Vein endothelial cell (primary cell): ENCODE measurements at places on chromosomes 16 and 17. TPM values are rescaled to one million over a fixed set of nuclear protein-coding genes. Genes with fewer than 3 reads are reported as not detected.

Gene KRT28
- total RNA-seq: not detected in 2 replicates

Gene TSC2
- 67.1 and 86.9 TPM in 2 replicates for total RNA-seq

Gene KRT36
- not detected in 2 replicates for total RNA-seq

Gene CPD
- total RNA-seq: 185 and 248 TPM in 2 replicates

Gene FBXO39
- total RNA-seq: 0.19 and 5.9 TPM in 2 replicates

Gene NEUROD2
- not detected in 2 replicates for total RNA-seq

Gene CDH13
- 167 and 235 TPM in 2 replicates for total RNA-seq

Gene TBC1D3
- not detected in 2 replicates for total RNA-seq

Gene HCRT
- total RNA-seq: not detected in 2 replicates

Gene TPSB2
- not detected in 2 replicates for total RNA-seq

Gene SPATA32
- not detected in 2 replicates for total RNA-seq

Gene PIGS
- total RNA-seq: 56.3 and 63.7 TPM in 2 replicates

Gene SHCBP1
- total RNA-seq: 10.1 and 23.8 TPM in 2 replicates

Gene CDRT15
- total RNA-seq: not detected in 2 replicates

Gene AANAT
- not detected in 2 replicates for total RNA-seq

Gene OTOA
- total RNA-seq: under 0.01 and 0.29 TPM in 2 replicates

Gene RNF157
- total RNA-seq: 0.29 and 0.65 TPM in 2 replicates

Gene COG1
- 25.5 and 27.8 TPM in 2 replicates for total RNA-seq

Gene MPO
- total RNA-seq: 0.10 TPM in 1 of 2 replicates, not detected in the other

Gene TMEM88
- 26.5 and 43.0 TPM in 2 replicates for total RNA-seq

Gene ACSM2A
- not detected in 2 replicates for total RNA-seq

Gene ALKBH5
- 92.5 and 97.7 TPM in 2 replicates for total RNA-seq

Gene RGS11
- total RNA-seq: 1.7 and 2.9 TPM in 2 replicates

Gene UNC13D
- 0.76 and 3.9 TPM in 2 replicates for total RNA-seq

Gene KRTAP1-4
- total RNA-seq: not detected in 2 replicates

Gene SOST
- not detected in 2 replicates for total RNA-seq

Gene NFATC2IP
- total RNA-seq: 32.7 and 36.5 TPM in 2 replicates

Gene ITGAX
- total RNA-seq: 0.65 and 1.1 TPM in 2 replicates

Gene RAB11FIP4
- total RNA-seq: not detected in 2 replicates

Gene FKBP10
- 140 and 194 TPM in 2 replicates for total RNA-seq

Gene SCNN1B
- 0.29 and 1.6 TPM in 2 replicates for total RNA-seq

Gene ZNF205
- total RNA-seq: 21.4 and 35.3 TPM in 2 replicates

Gene LPCAT2
- total RNA-seq: 46.7 and 60.0 TPM in 2 replicates

Gene MEFV
- not detected in 2 replicates for total RNA-seq

Gene DPEP2
- total RNA-seq: under 0.01 and 0.57 TPM in 2 replicates

Gene RARA
- total RNA-seq: 26.5 and 43.8 TPM in 2 replicates

Gene PABPN1L
- total RNA-seq: not detected in 2 replicates

Gene GRB7
- total RNA-seq: not detected in 2 replicates

Gene NHERF1
- 13.7 and 17.0 TPM in 2 replicates for total RNA-seq

Gene SLC35G6
- total RNA-seq: not detected in 2 replicates

Gene ADAP2
- total RNA-seq: 0.19 and 0.33 TPM in 2 replicates

Gene ZNF750
- 0.10 TPM in 1 of 2 replicates, not detected in the other for total RNA-seq

Gene ZSCAN10
- total RNA-seq: not detected in 2 replicates

Gene ATP2A1
- 0.19 and 1.6 TPM in 2 replicates for total RNA-seq

Gene HOXB1
- total RNA-seq: not detected in 2 replicates

Gene PRR35
- not detected in 2 replicates for total RNA-seq

Gene RNU2-1
- total RNA-seq: not detected in 2 replicates

Gene ARHGAP23
- 66.6 and 66.9 TPM in 2 replicates for total RNA-seq

Gene BPTF
- total RNA-seq: 65.6 and 68.9 TPM in 2 replicates

Gene CCDC144A
- 1.4 and 5.6 TPM in 2 replicates for total RNA-seq

Gene ATAD5
- 2.9 and 7.7 TPM in 2 replicates for total RNA-seq

Gene EPN3
- under 0.01 TPM in 1 of 2 replicates, not detected in the other for total RNA-seq
